ENCODE measurements at places on chromosomes 7 and 10.

- no peak for DNase-seq
Measured at GRCh38 chr7:17422966-17423365, 124.5 kb downstream of the AHR start.

GRCh38 chr7:77893813-77894212 is 95.2 kb downstream of the PHTF2 start:
- no peak for DNase-seq

DNA sequence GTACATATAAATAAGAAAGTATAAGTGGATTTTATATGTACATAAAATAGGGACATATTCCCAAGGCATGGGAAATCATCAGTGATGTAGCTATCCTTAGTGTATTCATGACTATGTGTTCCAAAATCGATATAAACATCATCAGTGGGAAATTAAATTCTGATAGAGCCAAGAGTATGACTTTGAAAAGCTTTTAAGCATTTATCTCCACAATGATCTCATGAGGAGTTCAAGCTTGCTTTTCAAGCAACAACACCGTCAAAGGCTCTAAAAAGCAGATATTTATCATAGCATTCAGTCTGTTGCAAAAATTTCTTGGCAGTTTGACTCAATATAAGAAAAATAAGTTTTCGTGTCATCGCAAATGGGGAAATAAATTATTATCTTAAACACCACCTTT is 14.5 kb upstream of the NEBL start:
- DNase-seq: no peak

GRCh38 chr10:8075282-8076260 is 21.1 kb downstream of the GATA3 start:
- no peak for DNase-seq

DNA sequence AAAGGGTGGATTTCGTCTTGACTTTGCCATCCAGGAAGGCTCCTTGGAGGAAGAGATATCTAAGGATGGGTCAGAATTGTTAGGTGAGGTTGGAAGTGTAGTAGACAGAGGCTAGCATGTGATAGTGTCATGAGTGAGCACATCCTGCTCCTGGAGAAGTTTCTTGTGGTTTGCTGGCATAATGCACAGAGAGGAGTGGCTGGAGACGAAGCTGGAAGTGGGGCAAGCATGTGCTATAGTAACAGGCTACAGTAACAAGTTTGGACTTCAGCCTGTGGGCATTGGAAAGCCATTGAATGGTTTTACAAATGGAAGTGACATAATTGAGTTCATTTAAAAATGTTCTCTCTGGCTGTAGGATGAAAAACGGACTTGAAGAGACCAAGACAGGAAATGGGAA is 175.6 kb upstream of the VWC2 start:
- no peak for DNase-seq

GRCh38 chr10:99850767-99851340 is 68.4 kb downstream of the ABCC2 start:
- no peak for DNase-seq

DNA sequence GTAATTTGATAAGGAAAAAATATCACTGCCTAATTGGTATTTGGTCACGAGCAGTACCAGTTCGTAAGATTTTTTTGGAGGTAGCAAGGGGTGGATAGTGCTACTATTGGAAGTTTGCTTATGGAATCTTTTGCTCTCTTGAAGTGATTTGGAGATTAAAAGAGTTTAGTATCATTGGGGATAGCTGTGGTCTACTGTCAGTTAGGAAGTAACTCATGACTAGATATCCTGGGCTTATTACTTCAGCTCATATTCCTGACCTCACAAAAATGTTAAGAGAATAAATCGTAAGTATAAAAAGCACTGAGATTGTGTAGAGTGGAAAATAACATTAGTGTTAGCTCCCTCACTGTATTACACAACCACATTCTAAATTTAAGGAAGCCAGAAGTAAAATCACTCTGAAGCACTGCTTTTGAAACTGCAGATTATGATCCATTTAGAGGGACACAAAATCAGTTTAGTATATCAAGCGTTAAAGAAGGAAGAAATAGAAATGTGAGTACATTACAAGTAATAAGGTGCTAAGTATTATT is 22.6 kb downstream of the SGPL1 start:
- no peak for DNase-seq

DNA sequence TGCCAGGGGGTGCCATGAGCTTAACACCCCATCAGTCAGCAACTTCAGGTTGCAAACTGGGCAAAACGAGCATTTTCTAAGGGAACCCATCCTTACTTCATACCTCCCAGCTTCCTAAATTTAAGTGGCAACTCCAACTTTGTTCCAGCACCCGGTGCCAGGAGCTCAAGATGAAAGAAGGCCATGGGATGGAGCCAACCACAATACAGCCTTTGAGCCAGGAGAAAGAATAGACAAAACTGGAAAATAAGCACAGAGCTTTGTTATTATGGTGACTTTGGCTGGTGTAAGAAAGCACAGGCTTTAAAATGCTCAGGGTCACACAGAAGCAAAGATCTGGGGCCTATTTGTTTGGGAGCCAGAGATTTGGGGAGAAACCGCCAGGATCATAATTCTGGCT is 388.7 kb upstream of the MGMT start:
- no peak for DNase-seq

DNA sequence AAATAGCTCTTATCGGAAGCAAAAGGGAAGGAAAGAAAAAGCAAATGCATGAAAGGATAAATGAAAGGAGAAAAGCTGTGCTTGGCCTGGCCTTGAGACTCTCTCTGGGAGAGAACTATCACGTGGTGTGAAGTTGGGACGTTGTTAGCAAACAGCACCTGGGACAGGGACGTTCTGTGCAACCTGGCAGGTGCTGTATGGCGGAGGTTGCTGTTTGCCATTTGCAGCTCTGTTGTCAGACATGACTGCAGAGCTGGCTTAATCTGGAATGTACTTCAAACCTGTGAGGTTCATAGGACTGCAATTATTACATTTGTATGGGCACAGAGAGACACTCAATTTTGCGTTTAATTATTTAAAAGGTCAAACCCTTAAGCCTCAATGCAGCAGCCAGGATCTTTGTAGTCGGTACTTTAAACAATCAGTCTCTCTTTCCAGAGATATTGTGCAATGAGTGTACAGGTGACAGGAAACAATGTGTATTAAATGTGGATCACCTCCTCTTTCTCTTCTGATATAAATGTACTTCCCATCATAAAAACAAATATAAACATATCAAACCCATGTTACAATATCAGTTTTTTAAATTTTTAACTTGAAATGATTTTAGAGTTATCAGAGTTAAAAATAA is 800.5 kb upstream of the KCND2 start:
- no peak for DNase-seq

GRCh38 chr10:35448687-35449662 is 112.7 kb downstream of the CCNY start:
- DNase-seq: no peak

DNA sequence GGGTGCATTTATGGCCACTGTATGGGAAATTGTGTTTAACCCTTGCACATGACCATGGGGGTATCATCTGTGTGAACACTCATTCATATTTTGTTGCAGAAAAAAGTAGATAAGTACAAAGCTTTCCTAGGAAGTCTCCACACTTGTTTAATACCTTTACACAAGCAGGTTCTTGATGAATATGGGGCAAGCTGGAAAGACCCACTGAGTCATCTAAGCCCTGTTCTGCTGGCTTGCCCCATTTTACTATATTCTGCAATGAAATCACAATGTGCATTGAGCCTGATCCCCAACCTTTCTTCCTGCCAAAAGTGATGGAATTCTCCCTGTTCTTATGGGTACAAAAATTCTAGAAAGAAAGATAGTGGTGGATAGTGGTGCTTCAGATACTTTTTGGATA is 99.8 kb downstream of the CCDC71L start:
- DNase-seq: no peak

- no peak for DNase-seq
Measured at GRCh38 chr7:102843850-102844249, 69.0 kb upstream of the LRRC17 start.

- no peak for DNase-seq
Measured at GRCh38 chr7:107051376-107051775, 6.9 kb downstream of the PRKAR2B start.

DNA sequence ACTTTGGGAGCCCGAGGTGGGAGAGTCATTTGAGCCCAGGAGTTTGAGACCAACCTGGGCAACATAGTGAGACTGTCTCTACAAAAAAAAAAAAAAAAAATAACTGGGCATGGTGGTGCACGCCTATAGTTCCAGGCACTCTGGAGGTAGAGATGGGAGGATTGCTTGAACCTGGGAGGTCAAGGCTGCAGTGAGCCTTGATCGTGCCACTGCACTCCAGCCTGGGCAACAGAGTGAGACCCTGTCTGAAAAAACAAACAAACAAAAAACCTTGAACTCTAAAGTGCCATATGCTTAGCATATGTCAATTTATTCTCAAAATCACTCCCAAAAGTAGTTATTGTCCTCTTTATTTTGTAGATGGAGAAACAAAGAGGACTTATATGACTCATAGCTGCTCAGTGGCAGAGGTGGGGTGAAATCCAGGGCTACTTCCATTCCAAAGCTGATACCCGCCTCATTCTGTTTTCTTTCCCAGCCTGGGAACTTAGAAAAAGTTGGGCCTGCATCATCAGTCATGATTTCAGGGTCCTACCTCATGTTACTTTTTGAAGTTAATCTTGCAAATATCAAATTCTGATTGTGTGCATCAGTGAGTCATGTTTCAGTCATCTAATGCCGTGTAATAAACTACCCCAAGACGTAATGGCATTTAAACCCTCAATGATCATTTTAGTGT is 13.3 kb downstream of the DHTKD1 start:
- DNase-seq: no peak

- no peak for DNase-seq
Measured at GRCh38 chr10:128932071-128932820, 534.8 kb upstream of the MGMT start.

GRCh38 chr10:6297951-6298381 is 95.2 kb downstream of the PFKFB3 start:
- DNase-seq: no peak

GRCh38 chr7:22204312-22204711 is 152.6 kb downstream of the RAPGEF5 start:
- no peak for DNase-seq

DNA sequence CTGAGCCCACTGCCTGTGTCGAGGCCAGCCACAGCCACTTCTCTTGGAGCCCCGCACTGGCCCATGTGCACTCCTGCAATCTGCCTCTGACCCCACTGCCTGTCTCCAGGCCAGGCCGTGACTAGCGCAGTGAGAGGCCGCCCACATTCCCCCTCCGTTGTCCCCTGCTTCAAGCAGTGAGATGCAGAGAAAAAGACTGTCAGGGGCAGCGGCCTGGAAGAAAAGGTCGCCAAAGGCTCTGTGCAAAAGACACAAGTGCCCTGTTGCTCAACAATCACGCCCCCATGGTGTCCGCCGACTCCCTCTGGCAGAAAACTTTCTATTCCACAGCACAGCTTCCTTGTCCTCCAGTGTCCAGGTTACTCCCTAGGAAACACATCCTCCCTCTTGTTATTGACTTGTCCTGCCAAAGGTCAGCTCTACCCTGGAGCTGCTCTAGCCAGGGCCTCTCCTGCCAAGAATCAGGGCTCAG is 9.9 kb downstream of the FAM131B start:
- no peak for DNase-seq

- DNase-seq: no peak
Measured at GRCh38 chr10:94279835-94280709, 82.7 kb downstream of the NOC3L start.

GRCh38 chr10:35612385-35613106 is 7.4 kb downstream of the GJD4 start:
- no peak for DNase-seq

DNA sequence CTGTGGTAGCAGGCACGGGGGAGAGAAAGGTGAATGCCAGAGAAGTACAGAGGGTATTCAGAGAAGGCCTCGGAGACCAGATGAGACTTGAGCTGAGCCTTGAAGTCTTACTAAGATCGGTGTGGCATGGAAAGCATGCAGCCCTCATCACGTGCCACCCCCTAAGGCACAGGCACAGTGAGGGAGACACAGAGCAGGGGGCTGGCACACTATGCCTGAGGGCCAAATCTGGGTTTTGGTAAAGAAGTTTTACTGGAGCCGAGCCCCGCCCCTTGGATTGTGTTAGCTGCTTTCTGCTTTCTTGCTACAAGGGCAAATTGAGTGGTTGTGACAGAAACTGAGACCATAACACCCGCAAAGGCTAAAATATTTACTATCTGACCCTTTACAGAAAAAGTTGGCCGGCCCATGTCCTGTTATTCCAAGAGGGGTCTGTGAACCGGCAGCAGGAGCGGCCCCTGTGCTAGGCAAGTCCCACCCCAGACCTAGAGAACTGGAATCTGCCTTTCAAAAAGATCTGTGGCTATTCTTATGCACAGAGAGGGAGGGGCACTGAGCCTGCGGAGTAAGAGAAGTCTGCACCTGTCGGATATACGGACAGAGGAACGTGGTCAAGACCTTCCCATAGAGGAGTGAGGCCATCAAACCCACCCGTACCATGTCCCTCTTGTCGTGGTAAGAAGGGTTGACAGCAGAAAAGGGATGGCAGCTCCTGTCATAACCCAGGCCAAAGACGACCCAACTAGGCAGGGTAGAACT is 109.3 kb upstream of the RHEB start:
- no peak for DNase-seq

DNA sequence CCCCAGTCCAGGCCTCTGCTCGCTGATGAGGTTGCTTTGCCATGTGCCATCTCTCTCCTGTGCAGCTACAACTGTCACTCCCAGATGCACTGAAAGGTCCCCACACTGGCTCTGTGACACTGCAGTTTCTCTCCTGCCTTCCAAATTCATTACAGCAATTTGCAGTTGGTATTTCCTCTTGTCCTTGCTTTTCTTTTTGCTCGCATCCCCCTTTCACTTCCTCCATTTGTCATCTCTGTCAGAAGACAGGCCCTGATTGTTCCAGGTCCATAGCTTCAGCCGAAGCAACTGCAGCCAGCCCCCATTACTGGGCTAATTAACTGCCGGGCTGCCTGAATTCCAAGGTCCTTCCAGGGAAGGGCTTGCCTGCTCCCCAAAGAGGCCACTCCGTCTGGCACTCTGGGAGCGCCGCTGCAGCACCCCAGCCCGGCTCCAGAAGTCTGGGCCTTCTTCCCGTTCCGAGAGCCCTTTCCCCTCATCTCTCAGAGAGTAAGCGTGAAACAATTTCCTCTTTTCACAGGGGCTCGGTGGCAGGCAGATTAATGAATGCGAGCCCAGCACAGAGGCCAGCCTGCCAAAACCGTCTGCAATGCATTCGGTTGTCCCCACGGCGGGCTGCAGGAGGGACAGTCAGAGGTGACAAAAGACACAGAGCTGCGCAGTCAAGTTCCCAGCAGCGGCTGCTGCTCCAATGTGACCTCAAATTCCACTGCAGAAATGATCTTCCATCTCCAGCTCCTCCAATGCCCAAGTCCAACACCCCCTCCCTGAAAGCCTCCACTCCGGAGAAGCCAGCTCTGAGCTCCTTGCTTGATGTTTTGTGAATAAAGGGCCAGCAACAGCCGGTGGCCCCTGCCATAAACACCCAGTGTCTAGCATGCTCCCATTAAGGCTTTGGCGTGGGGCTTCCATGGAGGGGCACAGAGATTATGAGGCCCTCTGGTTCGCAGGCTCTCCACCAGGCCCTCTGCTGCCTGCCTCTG is 279.4 kb upstream of the HABP2 start:
- no peak for DNase-seq

GRCh38 chr7:140624392-140625191 is 16.0 kb downstream of the DENND2A start:
- DNase-seq: peak; percentile 95

- DNase-seq: no peak
Measured at GRCh38 chr10:30188101-30188500, 128.7 kb upstream of the JCAD start.

All from NCI-H2171 (cell line).